ENCODE measurements at places on chromosomes 3 and 15.

DNA sequence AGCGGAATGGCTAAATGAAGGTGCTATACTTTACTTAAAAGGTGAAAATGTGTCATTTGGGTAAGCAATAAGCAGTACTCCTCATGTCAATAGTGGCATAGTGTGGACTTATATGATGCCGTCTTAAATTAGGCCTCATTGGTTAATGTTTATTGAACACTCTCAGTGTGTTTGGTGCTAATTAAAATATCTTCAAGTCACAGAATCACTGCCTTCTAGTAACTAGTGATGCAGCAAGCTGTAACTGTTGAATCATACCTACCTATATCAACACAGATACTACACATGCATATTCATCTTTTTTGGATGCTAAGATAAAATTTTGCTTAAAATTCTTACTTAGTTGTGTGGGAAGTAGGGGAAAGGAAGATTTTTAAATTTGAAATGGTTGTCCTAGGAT, 30.7 kb downstream of the ARHGAP31 start:
- DNase-seq, result no peak

- DNase-seq, result no peak
Measured at GRCh38 chr15:36575266-36575665, 4.2 kb upstream of the CDIN1 start.

GRCh38 chr3:170529346-170529745, 56.5 kb downstream of the SLC7A14 start:
- DNase-seq, result no peak

DNA sequence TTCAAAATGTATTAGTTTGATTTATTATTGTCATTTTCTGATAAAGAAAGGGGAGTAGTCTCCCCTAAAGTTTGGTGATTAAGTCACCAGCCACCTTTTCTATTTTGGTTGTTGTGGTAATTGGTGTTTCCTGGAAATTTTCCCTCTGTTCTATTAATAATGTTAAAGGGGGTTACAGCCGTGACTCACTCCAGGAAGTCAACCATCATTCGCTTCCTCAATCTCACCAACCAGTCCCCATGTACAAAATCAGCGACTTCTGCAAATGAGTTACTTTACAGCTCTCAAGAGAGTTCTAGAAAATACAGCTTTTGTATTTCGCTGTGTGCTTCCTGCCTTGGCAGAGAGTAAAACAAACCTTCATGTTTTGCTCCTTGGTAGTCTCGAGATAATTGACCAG, 285.1 kb downstream of the LPP start:
- no peak for DNase-seq

GRCh38 chr3:194083637-194084224, 52.2 kb upstream of the HES1 start:
- no peak for DNase-seq

DNA sequence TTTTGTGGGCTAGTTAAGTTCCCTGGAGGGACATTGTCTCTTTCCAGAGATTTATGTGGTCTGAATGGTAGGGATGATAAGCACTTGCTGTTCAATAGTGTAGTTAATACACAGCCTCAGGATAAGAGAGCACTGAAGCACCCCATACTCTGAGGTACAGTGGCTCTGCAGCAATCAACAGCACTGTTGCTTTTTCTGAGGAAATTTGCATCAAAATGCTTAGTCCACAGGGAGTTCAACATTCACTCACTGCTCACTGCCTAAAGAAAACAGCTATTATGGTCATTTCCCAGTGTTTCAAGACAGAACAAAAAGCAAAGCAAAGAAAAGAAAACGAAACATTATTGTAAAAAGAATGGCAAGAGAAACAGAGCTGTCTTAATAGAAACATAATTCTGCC, 441.9 kb downstream of the PLOD2 start:
- DNase-seq, result no peak

- DNase-seq, result no peak
Measured at GRCh38 chr3:112561484-112561733, 353 bp downstream of the ATG3 start.
